Foreskin keratinocyte (primary cell): ENCODE measurements at places on chromosomes 4 and X. TPM values are rescaled to one million over a fixed set of nuclear protein-coding genes. Genes with fewer than 3 reads are reported as not detected.

Gene COX18
- 5.4 and 6.9 TPM in 2 replicates for polyA plus RNA-seq

Gene ERCC6L
- 4.3 and 6.7 TPM in 2 replicates for polyA plus RNA-seq

Gene POU3F4
- not detected in 2 replicates for polyA plus RNA-seq

Gene PABPC4L
- polyA plus RNA-seq: 0.22 and 0.39 TPM in 2 replicates

Gene C4orf50
- polyA plus RNA-seq: not detected in 2 replicates

Gene FAM133A
- not detected in 2 replicates for polyA plus RNA-seq

Gene UCHL1
- polyA plus RNA-seq: 5.2 and 7.9 TPM in 2 replicates

Gene CT45A5
- not detected in 2 replicates for polyA plus RNA-seq

Gene RHOXF2
- not detected in 2 replicates for polyA plus RNA-seq

Gene PCDH19
- polyA plus RNA-seq: not detected in 2 replicates

Gene SEC24D
- 17.9 and 20.0 TPM in 2 replicates for polyA plus RNA-seq

Gene FGF13
- not detected in 2 replicates for polyA plus RNA-seq

Gene LNX1
- polyA plus RNA-seq: 0.03 and 0.09 TPM in 2 replicates

Gene NEK1
- polyA plus RNA-seq: 3.4 and 3.7 TPM in 2 replicates

Gene FGD1
- polyA plus RNA-seq: 8.5 and 9.0 TPM in 2 replicates

Gene DCAF16
- polyA plus RNA-seq: 2.6 and 3.7 TPM in 2 replicates

Gene INTU
- 0.71 and 0.81 TPM in 2 replicates for polyA plus RNA-seq

Gene CLIC2
- polyA plus RNA-seq: 0.03 TPM in 1 of 2 replicates, not detected in the other

Gene AMELX
- polyA plus RNA-seq: not detected in 2 replicates

Gene AVPR2
- not detected in 2 replicates for polyA plus RNA-seq

Gene PTCHD1
- not detected in 2 replicates for polyA plus RNA-seq

Gene OCIAD2
- 346 and 453 TPM in 2 replicates for polyA plus RNA-seq

Gene FGFBP1
- 1,152 and 1,968 TPM in 2 replicates for polyA plus RNA-seq

Gene YY2
- polyA plus RNA-seq: 0.81 and 1.2 TPM in 2 replicates

Gene TIGD4
- 0.02 and 0.07 TPM in 2 replicates for polyA plus RNA-seq

Gene PAGE2B
- not detected in 2 replicates for polyA plus RNA-seq

Gene TCEAL4
- 146 and 159 TPM in 2 replicates for polyA plus RNA-seq

Gene TCEAL1
- 11.6 and 13.9 TPM in 2 replicates for polyA plus RNA-seq

Gene CT45A2
- polyA plus RNA-seq: not detected in 2 replicates

Gene UCP1
- not detected in 2 replicates for polyA plus RNA-seq

Gene SSX2
- not detected in 2 replicates for polyA plus RNA-seq

Gene USP26
- not detected in 2 replicates for polyA plus RNA-seq
